Femur (tissue), 1 donor: ENCODE measurements at places on chromosomes 3 and 15.
A peak's percentile ranks its signal among the peaks of the same experiment; 100 is the strongest.

DNA sequence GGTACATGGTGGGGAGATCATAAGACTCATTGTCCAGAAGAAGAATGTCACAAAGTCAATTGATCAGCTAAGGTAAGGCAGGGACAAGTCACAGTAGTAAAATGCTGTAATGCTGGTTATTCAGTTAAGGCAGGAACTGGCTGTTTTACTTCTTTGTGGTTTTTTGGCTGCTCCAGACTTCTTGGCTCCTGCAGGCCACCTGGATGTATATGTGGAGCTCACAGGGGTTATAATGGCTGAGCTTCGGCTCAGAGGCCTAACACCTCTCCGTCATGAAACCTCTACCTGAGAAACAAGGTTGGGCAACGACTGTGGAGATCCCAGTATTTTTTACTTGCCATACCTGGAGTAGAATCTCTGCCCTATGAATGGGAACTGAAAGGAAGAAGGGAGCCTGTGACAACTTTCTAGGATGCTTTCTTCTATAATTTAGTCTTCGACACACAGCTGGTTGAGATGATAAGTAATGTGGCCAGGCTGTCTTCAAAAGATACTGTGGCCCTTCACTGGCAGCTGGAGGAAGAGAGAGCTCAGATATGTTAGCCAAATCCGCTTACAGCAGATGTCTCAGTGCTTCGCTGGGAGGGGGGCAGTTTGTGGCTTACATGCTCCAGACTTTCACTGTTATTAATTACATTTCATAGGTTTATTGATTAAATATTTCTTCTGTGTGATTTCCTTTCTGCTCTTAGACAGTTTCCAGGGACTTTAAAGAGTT is 887.8 kb downstream of the IGSF11 start:
- DNase-seq = no peak

- DNase-seq = no peak
Observed at GRCh38 chr3:191492601-191493000, 31.6 kb downstream of the PYDC2 start.

DNA sequence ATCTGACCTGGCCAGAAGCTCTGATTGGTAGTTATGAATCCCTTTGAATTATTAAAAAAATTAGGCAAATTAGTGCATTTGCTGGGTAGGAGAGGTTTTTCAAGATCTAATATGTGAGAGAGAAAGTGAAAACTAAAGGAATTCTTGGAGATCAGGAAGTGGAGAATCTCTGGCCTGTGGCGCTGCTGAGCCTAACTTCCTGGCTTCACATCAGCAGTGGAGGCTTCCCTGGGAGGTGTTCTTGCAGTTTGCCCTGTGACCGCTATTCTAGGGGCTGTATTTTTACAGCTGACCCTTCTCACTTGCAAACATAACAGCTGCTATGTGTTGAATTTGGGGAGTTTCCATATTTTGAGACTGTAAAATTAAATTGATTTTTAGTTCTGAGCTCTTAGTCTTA is 166.4 kb downstream of the ATG7 start:
- peak; percentile 53 for DNase-seq

GRCh38 chr3:59127071-59127470 is 77.2 kb upstream of the CFAP20DC start:
- DNase-seq = no peak

- DNase-seq = no peak
Observed at GRCh38 chr15:85394554-85395333, 14.3 kb downstream of the AKAP13 start.

DNA sequence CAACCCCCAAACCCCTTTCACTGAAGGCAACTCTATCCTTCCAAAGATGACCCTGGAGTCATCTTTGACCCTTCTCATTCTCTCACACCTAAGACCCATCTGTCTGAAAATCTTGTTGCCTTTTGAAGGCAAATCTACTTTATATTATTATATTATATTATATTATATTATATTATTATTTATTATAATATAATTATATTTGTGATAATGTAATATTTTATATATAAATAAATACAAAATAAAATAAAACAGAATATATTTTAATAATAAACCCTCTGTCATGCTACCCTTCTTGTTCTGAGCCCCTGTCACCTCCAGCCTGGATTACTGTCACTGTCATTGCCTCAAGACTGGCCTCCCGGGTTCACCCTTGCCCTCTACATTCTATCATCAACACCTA is 5.0 kb upstream of the PROK2 start:
- DNase-seq = no peak
